SIG-M5 (cell line): ENCODE measurements at places on chromosomes 16 and 17.

- no peak for DNase-seq
Measured at GRCh38 chr17:7407485-7408251, at the start of gene NLGN2. Gene NLGN2, plus strand, starts transcription at chr17:7407845. Its CDS starts 411 bp downstream, at chr17:7408256.

DNA sequence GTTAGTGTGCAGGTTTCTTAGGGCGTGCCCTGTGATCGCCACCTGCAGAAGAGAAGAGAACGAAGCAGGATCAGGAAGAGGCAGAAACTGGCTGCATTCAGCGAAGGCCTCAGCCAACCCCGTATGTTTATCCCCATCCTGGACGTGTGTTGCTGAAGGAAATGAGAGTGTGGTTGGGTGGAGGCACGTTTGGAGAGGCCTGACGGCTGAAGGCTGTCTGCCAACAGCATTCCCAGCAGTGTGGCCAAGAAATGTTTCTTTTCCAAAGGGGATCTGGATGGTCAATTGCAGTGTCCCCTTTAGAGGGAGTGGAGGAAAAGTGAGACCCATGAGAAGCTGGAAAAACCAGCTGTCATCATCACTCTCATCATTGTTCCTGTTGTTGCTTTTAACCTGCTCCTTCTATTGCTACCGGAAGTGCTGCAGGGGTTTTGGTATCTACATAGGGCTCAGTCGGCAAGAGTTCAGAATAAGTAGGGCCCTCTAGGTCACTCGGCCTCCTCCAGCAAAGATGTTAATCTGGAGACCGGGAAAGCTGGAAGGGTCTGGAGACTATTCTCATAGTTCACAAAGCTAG is 46.5 kb upstream of the SLC47A1 start:
- DNase-seq = no peak

DNA sequence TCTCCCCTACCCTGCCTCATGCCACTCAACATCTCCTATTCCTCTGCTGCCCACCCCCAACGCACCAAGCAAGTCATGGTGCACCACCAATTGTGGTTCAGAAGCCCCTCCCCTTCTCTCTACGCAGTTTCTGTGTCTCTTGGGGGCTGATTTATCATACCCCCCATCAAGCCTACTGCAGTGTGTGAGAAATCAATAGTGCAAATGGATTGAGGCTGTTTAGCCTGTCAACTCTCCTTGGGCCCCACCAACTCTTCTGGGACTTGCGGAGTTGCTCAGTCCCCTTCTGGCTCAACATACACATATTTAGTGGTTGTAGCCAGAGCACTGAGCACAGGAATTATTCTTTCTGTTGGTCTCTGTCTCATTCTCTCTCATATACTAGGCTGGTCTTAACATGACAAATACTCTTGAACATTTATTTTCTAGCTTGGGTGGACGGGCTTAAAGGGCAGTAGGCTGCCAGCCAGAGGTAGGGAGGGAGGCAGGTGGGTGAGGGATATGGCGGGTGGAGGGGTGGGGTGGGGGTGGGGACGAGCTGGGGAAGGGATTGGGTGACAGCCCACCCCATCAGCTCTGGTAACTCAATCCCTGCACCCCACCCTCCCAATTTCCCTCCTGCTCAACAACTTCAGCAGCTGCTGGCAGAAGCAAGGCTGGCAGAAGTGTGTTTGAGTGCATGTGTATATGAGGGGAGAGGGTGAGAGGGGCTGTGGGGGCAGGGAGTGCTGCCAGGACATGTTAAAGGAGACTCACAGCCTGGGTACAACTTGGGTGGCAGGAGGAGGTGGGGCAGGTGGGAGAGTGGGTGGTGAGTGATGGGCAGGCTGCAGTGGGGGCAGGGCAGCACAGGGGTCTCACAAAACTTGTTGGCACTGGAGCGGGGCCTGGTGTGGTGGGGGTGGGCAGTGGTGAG is 4.9 kb downstream of the RARA start:
- no peak for DNase-seq

DNA sequence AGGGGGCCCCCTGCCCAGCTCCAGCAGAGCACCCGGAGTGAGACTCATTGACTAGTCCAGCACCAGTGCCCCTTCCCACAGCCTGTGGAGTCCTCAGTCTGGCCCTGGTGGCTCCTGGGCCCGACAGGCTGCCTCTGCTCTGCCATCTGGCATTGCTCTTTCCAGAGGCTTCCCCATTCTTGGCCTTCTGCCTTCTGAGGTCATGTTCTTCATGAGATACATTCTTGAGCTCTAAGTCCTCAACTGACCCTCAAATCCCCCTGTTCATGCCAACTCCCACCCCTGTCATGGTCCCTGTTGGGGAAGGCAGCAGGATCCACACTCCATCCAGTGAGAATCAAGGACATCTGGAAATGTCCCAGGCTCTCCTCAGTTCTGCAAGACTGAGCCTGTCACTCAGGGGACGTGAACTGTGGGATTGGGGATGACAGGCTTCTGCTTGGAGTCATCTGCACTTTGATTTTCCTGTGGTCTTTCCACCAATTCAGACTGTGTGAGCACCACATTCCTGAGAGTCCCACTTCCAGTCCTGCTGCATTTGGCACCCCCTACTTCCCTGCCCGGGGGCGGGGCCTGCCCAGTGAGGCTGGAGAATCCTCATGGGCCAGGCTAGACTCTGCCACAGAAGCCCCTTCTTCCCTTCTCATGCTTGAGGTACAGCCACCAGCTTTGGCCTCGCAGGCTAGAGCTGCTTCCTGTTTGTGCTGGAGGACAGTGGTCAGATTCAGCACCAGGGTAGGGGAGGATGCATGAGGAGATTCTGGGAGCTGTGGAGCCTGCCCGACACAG is 2.7 kb downstream of the TRPV2 start:
- no peak for DNase-seq

GRCh38 chr17:21843318-21843865 is 151.1 kb downstream of the KCNJ18 start:
- DNase-seq = no peak

- no peak for DNase-seq
Measured at GRCh38 chr17:2064980-2065785, 10.3 kb downstream of the HIC1 start.
